ENCODE measurements at places on chromosomes 3 and 15.

- no peak for DNase-seq
Measured at GRCh38 chr3:118987477-118987876, 47.2 kb downstream of the IGSF11 start.

DNA sequence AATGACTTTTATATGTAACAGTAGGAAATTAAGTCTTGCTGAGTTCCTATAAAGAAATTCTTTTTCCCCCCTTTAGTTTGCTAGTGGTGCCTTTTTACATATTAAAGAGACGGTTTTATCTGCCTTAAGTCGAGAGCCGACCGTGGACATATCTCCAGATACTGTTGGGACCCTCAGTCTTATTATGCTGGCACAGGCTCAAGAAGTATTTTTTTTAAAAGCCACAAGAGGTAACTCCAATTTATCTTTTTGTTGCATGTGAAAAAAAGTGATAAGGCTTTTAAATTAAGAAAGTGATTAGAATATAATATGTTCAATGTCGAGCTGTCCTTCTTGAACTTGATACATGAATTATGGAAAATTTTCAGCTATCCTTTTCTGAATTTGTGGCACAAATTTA lies 26.7 kb downstream of the PDCD6IP start:
- DNase-seq: no peak

DNA sequence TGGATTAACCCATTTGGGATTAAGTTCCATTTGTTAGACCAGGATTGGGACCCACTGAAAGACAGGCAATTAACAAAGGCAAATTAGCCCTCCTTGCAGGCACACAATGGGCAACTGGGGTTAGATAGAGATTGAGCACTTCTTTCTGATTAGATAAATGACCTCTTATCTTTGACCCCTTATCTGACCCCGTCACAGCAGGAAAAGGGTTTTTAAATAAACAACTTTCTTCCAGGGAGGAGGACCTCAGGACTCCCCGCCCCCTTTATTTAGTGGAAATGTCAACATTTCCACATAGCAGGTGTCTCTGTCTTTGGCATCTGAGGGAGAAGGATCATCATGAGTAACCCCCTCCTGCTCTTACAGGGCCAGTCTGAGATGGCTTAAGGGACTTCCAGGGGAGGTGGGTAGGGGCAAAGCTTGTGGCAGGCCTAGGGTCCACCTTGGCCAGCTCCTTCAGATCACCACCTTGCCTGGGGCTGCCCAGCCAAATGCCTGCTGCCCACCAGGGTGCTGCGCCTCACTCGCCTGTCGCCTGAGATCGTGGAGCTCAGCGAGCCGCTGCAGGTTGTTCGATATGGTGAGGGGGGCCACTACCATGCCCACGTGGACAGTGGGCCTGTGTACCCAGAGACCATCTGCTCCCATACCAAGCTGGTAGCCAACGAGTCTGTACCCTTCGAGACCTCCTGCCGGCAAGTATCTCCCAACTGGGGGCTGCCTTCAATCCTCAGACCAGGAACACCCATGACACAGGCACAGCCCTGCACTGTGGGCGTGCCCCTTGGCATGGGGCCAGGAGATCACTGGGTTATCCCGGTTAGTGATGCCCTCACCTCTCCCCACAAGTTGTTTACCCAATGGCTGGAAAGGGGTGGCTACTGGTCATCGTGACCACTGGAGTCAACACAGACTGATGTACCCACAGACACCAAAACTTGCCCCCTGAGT lies 2.6 kb upstream of the WDR6 start:
- no peak for DNase-seq

GRCh38 chr15:58475573-58476524 lies 44.1 kb downstream of the LIPC start:
- no peak for DNase-seq

DNA sequence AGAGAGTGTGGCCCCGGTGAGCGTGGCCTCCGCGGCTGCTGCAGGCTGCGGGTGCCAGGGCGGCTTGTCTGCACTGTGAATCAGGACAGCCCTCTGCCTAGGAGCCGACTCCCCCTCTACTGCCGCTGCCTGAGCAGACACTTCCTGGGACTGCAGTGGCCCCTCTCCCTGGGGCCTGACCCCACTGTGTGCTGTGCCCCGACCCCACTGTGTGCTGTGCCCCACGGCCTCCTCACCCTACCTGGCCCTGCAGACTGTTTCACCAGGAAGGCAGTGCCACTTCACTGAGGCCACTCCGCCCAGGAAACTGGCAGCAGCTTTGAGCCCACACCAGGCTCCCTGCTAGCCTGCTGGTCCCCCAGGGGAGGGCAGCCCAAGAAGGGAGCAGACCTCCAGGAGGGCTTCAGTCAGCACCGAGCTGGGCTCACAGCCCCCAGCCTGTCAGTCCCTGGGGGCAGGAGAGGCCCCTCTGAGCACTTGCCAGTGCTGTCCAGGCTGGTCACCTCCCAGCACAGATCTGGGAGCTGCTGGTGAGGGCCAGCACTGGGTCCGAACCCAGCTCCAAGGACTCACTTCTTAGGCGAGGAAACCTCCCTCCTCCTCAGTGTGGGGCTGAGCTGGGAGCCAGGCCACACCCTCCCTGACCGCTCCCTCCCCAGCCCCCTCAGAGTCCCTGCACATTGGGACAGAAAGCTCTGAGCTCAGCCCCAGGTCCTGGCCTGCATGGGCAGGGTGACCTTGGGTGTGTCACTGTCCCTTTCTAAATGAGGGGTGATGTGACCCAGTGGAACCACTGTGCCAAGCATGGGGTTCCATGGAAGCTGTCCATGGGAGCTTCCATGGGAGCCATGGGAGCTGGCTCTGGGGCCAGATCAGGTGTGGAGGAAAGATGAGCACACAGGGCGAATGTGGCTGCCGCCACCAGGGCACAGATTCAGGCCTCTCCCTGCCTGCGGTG lies 56.8 kb downstream of the DNAJB8 start:
- no peak for DNase-seq

DNA sequence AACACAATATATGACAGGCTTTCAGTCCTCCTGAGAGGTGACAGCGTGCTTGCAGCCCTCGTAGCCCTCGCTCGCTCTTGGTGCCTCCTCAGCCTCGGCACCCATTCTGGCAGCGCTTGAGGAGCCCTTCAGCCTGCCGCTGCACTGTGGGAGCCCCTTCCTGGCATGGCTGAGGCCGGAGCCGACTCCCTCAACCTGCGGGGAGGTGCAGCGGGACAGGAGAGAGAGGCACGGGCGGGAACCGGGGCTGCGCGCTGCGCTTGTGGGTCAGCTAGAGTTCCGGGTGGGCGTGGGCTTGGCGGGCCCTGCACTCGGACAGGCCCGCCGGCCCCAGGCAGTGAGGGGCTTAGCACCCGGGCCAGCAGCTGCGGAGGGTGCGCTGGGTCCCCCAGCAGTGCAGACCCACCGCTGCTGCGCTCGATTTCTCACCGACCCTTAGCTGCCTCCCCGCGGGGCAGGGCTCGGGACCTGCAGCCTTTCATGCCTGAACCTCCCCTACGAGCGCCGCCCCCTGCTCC lies 60.4 kb upstream of the HRH1 start:
- DNase-seq: no peak

DNA sequence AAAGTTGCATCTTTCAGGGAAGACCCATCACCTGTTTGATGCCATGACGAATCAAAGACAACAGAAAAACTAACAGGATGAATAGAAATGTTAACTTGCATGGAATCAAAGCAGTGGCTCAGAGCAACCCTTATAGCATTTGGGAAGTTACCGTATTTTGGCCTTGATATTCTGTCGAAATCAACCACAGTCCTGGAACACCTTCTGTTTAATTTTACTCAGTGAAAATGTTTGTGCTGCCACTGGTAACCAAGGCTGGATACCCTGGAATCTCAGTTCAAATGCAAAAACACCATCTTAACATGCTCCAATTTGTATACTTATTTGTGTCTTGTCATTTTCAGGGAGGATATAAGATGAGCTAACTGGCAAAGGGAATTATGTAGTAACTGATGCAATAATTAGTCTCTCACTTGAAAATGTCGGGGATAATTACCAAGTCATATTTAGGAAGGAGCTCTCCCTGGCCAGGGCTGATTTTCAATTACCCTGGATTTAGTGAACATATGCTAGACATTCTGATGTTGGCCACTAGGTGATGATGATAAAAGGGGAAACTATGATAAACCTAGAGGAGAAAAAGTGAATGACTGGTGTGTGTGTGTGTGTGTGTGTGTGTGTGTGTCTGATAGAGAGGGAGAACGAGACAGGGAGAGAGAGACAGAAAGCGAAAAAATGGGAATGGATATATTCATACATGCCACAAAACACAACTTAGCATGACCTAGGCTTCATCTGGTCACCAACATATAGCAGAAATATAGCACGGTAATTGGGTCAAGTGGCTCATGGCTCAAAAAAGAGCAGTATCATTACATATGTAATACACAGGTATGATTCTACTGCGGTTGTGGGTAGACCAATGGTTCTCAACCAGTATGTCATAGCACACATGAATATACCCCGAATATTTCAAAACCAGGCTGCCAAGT lies 19.0 kb upstream of the PRICKLE2 start:
- no peak for DNase-seq

GRCh38 chr3:172065967-172066762 lies 26.8 kb downstream of the FNDC3B start:
- no peak for DNase-seq

GRCh38 chr3:168249205-168249549 lies 153.5 kb upstream of the GOLIM4 start:
- DNase-seq: no peak

GRCh38 chr15:29309139-29309538 lies 39.5 kb upstream of the NSMCE3 start:
- no peak for DNase-seq

GRCh38 chr3:191263365-191263764 lies 64.3 kb downstream of the OSTN start:
- no peak for DNase-seq

GRCh38 chr3:124621498-124621897 lies 108.8 kb upstream of the UMPS start:
- no peak for DNase-seq

- DNase-seq: no peak
Measured at GRCh38 chr15:81942157-81942556, 103.7 kb downstream of the MEX3B start.

- DNase-seq: no peak
Measured at GRCh38 chr3:61903074-61903473, 341.7 kb downstream of the PTPRG start.

DNA sequence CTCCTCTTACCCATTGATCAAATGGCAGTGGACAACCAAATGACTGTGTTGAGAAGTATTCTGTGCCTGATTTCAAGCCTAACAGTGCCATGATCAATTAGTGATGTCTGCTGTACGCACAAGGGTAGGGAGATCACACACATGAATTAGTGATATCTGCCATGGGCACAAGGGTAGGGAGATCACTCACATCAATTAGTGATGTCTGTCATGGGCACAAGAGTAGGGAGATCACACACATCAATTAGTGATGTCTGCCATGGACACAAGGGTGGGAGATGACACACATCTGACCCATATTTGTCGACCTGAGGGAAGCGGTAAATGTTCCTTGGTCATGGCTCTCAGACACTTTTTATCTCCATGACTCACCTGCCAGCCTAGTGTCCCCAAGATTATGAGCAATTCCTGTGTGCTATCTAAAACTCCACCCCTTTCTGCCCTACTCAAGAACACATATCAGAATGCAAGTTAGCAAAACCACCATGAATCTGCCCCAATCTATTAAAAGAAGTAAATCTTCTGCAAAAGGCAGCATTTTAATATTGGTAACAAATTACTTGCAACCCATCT lies 165.0 kb downstream of the NTRK3 start:
- no peak for DNase-seq

- no peak for DNase-seq
Measured at GRCh38 chr3:141844108-141844507, 32.3 kb upstream of the ATP1B3 start.

GRCh38 chr3:71102111-71102983 lies 481.2 kb downstream of the FOXP1 start:
- peak; percentile 89 for DNase-seq

DNA sequence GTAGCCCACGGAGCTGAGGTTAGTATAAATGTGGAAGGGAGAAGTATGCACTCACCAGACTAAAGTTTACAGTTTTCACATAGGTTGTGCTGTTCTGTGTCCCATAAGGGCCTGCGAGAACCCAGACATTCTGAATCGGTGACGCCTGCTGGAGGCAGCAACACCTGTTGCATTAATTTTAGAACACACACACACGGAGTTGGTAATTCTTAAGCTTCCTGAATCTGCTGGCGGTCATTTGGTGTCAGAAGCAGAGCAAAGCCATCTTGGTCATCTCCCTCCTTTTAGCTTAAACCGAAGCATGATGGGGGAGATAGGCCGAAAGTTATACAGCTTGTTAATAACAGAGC lies 41.1 kb upstream of the AP3B2 start:
- DNase-seq: no peak
